Left lobe of liver (tissue), 2 donors: ENCODE measurements at places on chromosomes 2 and 18. TPM values are rescaled to one million over a fixed set of nuclear protein-coding genes. Genes with fewer than 3 reads are reported as not detected.
A peak's percentile ranks its signal among the peaks of the same experiment; 100 is the strongest.

DNA sequence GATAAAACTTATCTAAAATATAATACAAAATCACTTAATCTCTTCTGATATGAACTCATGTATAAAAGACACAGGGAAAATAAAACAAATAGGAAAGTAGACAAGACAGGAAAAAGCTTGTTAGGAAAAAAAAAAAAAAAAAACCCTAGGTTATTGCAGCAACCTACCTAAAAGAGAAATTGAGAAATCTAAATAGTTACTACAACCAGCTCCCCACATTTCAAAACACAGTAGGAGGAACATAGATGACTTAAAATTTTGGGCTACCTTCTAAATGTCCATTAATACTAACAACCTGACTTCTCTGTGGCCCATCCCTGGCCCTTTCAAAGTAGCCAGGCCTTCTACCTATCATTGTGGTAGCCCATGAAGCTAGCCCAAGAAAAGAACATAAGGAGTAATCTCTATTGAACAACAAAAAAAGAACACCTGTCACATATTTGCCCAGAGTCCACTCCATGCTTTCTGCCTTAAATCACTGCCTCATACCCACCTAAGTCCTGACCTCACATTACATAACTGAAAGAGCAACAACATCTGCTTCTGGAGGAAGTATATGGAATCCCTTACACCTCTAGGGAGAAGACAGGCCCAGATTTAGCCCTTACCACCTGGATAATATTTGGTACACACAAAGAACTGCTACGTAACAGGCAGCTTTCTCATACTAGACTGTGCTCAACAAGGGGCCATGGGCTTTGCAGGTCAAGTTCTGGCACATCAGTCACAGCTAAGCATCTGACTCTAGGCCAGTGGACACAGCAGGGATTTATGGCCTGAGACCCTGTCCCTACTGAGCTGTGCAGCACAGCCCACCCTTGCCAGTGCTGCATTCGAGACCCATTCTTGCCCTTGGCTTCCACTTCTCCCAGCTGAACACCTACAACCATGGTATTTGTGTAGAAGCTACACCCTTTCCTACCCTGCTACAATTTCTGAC lies 8.5 kb downstream of the SUCLG1 start:
- DNase-seq = no peak

DNA sequence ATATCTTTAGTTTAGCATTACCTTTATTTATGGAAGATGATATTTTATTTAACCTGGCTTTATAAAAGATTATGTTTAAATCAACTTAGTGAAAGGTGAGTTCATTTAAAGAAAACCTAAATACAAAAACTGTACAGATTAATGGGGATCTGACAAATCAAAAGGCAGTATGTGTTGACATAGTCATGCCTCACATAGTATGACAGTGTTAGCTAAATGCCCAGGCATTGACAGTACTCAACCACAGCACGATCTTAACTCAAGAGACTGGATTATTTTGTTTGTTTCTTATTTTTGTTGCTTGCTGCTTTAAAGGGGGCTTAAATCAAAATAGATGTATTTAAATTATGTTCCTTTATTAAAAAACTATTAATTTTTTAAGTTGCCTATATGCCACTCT lies 7.8 kb downstream of the DOK6 start:
- no peak for DNase-seq

ERICH2 gene
- total RNA-seq = 1.5 TPM

MOGAT1 gene
- 10.2 TPM for total RNA-seq

- DNase-seq = no peak
Observed at GRCh38 chr2:235957251-235957650, 210.9 kb downstream of the GBX2 start.

DNA sequence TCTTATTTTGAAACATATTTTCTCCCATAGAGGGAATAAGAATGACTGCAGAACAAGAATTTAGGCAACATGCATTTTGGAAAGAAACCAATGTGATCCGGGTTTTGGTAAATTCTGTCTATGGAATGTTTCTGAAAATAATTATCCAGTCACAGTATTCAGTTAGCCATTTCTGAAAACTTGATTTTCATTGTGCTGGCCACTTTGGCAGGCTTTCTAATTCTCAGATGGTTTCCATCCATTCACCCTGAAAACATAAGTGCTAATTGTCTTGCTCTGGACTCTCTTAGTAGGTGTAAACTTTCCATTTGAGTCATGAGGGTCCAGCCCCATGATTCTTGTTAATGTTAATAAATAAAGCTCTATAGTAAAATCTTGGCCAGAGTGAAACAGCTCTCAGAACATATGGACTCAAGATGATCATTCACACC lies 176.5 kb downstream of the RBM43 start:
- no peak for DNase-seq

DNA sequence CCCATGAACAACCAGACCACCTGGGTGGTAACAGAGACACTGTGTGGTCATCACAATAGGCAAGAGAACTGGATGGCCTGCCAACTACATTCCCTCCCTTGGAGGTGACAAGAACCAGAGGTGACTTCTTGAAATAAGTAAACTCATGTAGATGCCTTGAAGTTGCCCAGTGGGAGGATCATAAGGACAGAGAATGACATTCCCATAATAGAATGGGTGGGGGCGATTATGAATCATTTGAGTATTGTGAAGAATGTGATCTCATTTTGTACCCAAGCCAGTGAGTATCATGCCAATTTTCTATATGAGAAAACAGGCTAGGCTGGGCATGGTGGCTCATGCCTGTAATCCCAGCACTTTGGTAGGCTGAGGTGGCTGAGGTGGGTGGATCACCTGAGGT lies 211.4 kb upstream of the GYPC start:
- DNase-seq = no peak

GRCh38 chr2:105070010-105070865 lies 32.4 kb downstream of the MRPS9 start:
- DNase-seq = no peak

DNA sequence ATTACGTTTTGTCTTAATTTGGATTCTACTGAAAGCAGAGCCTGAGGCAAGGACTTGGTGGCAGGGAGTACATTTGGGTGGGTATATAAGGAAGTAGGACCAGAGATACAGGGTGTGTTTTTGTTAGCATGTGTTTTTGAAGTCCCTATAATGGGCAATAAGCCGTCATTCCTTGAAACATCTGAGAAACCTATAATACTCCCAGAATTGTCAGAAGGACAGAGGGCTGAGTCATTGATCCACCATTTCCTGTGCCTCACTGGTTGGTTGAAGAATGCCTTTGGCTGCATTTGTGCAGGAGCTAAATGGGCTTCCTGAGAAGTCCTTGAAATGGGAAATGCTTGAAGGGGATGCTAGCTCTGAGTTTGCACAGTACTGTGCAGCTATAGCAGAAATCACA lies 281.8 kb upstream of the ZEB2 start:
- DNase-seq = no peak

GRCh38 chr2:143691121-143691520 lies 561.9 kb downstream of the ARHGAP15 start:
- DNase-seq = no peak

TWSG1 gene
- 4.4 TPM for total RNA-seq

GRCh38 chr2:56474412-56475158 lies 290.8 kb downstream of the CCDC85A start:
- DNase-seq = peak; percentile 68

GRCh38 chr2:120989512-120990441 lies 254.1 kb downstream of the GLI2 start:
- DNase-seq = peak; percentile 40

NT5DC4 gene
- total RNA-seq = not detected

- no peak for DNase-seq
Observed at GRCh38 chr2:198782734-198783133, 675.0 kb downstream of the SATB2 start.
